Frontal cortex (tissue), 4 donors: ENCODE measurements at places on chromosomes 6 and 20.

GRCh38 chr6:131937226-131937625, 13.9 kb downstream of the CCN2 start:
- no peak for DNase-seq

DNA sequence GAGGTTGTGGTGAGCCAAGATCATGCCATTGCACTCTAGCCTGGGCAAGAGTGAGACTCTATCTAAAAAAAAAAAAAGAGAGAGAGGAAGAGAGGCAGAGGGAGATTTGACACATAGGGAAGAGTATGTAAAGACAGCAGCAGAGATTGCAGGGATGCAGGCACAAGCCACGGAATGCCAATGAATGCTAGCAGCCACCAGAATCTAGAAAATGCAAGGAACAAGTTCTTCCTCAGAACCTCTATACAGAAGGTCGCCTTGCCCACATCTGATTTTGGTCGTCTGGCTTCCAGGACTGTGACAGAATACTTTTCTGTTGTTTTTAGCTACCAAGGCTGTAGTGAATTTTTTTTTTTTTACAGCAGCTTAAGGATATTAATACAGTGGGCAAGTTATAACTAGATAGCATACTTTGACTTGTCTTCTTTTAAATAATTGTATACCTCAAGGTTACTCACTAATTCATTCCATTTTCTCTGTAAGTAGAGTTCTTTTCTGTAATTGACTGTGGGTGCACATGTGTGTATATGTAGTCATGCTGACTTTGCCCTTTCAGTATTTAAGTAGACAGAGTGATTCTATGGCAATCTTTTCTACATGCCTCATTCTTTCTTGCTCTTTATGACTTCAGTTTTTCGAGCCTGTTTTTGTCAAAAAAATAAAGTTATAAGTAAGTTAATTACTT, 402.2 kb downstream of the GJA1 start:
- no peak for DNase-seq

GRCh38 chr6:90764001-90764400, 177.1 kb upstream of the MAP3K7 start:
- no peak for DNase-seq

DNA sequence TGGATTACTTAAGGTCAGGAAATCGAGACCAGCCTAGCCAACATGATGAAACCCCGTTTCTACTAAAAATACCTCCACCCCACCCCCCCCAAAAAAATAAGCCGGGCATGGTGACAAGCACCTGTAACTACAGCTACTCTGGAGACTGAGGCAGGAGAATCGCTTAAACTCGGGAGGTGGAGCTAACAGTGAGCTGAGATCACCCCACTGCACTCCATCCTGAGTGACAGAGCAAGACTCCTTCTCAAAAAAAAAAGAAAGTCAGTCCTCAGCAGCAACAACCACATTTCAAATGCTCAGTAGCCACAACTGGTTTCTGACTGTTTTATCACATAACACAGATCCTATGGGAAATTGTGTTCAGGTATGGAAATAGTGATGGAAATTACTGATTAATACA, 135.3 kb downstream of the HFE start:
- DNase-seq: no peak

DNA sequence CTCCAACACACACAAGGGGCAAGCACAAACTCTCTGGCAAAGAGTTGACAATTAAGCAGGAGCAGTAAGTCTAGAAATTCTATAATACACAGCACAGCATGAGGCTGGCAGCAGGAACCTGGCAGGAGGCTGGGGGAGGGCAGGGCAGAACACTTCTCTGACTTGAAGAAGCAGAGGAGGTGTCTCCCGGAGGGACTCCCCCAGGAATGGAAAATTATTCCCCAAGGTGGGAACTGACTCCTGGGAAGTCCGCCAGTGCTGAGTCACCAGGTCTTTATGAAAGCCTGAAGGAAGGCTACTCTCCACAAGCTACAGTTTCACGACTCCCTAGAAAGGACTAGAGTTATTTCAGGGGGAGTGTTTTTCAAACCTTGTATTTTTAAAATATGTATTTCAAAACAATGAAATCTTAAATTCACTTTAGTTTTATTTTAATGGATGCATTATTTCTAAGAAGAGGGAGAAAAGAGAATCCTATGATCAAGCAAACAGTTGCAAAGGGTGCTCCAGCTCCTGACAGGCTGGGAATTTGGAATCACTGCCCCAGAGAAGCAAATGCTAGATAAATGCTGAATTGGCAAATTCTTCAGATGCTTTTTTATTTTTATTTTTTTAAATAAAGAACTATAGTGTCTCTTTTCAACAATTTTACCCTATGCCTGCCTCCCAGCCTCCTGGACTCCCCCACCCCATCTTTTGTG, 192.8 kb downstream of the LY86 start:
- DNase-seq: no peak
